ENCODE measurements at places on chromosomes 3 and 15. TPM values are rescaled to one million over a fixed set of nuclear protein-coding genes. Genes with fewer than 3 reads are reported as not detected.

The FSIP1 gene
- total RNA-seq, result 1.3 TPM

The TMEM40 gene
- 1.0 TPM for total RNA-seq

The GOLGA8S gene
- total RNA-seq, result not detected

The TRIM59 gene
- total RNA-seq, result 4.5 TPM

The GATM gene
- 3.3 TPM for total RNA-seq

The LOXL1 gene
- 1.3 TPM for total RNA-seq

The ATP13A4 gene
- total RNA-seq, result 1.2 TPM

The ADAMTS7 gene
- 2.0 TPM for total RNA-seq

All from Caco-2 (cell line).